Mucosa of gallbladder (tissue), 1 donor: ENCODE measurements at places on chromosomes 13 and 19.

DNA sequence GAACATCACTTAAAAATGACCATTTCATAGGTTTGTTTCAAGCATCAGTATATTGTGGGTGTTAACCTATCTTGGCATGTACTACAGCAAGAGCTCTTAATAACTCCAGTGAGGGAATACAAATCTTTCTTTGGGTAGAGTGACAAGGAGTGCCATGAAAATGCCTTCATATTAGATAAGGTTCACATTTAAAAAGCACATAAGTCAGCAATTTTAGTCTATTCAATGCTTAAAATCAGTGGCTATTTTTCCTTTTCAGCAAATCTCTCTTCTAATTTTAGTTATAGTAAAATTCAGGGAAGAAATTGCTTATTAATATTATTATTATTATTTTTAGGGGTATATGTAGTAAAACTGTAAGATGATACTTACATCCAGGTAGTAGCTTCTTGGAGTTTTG, 291.1 kb downstream of the GPC6 start:
- DNase-seq = no peak

GRCh38 chr19:29667901-29668341, 2.7 kb downstream of the PLEKHF1 start:
- no peak for DNase-seq

DNA sequence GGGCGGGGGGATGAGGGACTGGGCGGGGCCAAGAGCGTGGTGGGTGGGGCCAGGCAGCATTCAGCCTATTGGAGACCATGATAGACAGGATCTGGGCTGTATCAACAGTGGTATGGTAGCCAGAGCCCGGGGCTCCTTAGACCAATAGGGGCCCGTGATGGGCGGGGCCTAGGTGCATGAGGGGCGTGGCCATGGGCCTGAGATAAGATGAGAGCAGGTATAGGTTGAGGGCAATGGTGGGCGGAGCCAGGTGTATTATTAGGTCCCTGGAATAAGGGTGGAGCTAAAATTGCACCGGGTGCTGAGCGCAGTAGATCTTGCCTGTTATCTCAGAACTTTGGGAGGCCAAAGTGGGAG, 5.3 kb downstream of the ABCA7 start:
- DNase-seq = no peak

DNA sequence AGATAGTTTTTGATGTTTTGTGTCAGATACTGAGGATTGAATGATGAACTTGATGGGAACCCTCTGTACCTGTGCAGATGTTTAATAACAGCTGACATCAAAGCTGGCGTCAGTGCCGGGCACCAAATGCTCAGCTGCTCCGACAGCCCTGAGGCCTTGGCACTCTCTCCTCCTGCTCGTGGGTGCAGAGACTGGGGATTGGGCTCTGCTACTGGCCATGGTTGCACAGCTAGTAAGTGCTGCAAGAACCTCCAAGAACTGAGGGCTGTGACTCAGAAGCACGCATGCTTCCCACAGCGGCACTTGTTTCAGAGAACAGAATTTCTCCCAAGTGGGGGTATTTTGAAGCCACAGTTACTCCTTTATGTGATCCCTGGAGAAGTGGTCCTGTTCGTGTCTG, 5.9 kb downstream of the LAMP1 start:
- no peak for DNase-seq
